NCI-H2029 treated with DMSO at 0.1 percent for 48 hours (cell line): ENCODE measurements at places on chromosomes 12 and 14.

DNA sequence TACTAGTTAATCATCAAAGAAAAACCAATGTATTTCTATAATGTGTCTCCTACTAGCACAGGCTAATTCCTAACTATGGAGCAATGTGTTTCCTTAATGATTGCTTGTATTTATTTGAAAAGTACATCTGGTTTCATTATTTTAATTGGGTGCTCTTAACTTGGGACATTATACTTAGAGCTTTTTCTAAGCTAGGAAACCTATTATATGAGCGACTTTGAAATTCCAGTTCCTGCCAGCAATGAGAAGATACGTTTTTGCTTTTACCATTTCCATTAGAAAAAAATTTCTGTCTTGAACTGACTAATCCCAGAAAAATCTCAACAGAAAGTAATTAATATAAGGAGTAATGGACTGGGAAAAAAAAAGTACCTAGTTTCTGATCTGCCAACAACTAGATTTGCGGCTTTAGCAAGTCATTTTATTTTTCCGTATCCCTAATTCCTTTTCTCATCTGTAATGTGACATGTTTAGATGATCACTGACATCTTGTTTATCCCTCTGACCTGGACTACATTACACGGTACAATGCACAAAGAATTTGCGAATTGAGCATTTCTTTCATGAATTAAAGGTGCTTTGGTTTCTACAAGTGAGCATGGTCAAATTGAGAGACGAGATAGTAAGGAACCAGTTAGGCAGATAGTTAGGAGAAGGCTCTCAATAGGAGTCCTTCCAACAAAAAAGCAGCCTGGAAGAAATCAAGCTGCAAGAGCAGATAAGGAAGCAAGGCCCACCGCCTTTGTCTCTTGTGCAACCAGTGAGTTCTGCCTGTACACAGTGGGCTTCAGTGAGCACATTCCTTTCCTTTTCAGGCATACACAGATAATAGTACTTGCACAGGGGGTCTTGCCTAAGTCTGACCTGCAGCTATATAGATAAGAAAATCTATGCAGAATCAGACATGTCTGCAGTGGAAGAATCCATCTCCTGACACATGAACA, 1765.0 kb upstream of the FLRT2 start:
- DNase-seq: no peak

DNA sequence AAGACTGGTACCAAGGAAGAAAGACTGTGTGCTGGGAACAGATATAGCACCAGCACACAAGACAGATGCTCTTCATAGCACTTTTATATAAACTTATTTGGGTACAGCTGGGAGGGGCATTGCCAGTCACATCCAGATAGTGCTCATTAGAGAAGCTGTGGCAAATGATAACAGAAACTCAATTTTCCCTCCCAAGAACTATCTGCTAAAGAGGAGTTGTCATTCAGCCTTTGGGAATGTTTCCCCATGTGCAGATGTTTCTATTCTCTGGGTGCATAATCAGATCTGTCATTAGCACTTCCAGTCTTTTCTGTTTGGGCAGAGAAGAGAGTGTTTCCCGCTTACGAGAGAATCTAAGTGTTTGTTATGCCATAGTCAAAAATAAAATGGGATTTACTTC, 714.9 kb upstream of the MDGA2 start:
- no peak for DNase-seq

DNA sequence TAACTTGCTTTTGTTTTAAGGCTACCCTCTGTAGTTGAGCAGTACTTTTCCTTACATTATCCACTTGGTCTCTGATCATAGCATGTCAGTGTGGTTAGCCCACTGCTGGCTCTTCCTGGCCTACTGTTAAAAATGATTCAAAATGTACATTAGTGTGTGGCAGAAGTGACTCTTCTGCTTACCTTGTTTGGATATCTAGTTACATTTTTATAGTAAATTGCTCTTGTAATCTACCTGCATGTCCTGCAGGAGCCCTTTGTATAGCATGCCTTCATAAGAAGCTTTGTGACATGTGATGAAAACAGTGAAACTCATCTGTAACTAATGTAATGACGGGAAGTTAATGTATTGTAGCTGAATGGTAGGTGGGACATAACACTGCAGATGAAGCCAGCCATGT, 8.1 kb downstream of the SPATS2 start:
- DNase-seq: peak; percentile 22

DNA sequence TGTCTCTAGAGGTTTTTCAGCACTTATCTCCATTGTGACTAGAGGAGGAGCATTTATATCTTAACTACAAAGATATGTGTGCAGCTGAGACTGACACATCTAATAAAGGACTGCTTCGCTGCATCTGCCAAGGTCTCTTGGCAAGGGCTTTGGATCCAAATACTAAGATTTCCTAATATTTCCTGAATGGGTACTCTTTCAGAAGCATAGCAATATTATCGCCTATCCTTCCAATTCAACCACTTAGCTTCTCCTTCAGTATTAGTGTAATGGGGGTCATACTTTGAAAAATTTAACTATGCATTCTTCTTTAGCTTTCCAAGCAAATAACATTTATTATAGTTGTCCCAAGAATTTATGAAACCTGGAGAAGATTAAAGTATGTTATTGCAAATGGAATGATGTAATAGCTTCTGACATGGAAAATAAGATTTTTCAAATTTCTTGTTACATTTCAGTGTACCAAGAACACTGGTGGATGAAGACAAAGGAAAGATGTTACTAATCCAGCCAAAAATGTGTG, 243.0 kb upstream of the PDE3A start:
- DNase-seq: no peak

- DNase-seq: no peak
Observed at GRCh38 chr14:95998656-95999055, 40.5 kb upstream of the C14orf132 start.

GRCh38 chr14:103302966-103303365, 31.1 kb upstream of the EIF5 start:
- no peak for DNase-seq

DNA sequence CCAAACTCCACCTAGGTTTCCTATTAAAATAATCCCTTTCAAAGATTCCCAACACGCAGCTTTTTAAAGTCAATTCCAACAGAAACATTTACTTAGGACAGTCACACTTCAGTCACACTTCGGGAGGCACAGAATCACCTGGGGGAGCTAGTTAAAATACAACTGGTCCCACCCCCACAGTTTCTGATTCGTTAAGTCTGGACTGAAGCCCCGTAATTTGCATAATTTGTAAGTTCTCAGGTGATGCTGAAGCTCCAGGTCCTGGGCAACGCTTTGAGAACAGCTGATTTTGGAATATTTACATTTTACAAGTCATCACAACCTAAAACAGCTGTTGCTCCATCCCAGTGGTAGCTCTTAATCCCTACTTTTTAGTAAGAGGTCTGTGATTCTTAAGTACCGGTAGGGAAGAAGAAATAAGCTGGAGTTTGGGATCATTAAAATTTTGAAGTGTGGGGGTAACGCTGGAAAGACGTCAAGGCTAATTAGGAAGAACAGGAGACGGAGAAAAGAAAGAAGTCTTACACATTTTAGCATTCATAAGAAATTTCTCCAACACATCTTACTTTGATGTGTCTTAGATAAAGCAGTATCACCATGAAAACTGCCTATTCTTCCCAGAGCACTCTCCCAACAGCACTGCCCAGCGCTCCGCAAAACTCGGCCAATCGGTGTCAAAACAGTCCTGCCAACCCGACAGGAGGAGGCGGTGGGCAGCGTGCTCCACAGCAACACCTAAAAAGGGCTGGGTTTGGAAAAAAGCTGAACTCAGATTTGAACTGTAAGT, 1.1 kb downstream of the IPO8 start:
- peak; percentile 37 for DNase-seq

GRCh38 chr12:84929501-84929900, 16.9 kb upstream of the SLC6A15 start:
- no peak for DNase-seq

GRCh38 chr12:53551889-53552291, 44.6 kb upstream of the NPFF start:
- no peak for DNase-seq

GRCh38 chr12:47560415-47560814, 145.4 kb downstream of the RPAP3 start:
- DNase-seq: no peak

- no peak for DNase-seq
Observed at GRCh38 chr14:69428289-69428998, 30.0 kb downstream of the SLC39A9 start.

DNA sequence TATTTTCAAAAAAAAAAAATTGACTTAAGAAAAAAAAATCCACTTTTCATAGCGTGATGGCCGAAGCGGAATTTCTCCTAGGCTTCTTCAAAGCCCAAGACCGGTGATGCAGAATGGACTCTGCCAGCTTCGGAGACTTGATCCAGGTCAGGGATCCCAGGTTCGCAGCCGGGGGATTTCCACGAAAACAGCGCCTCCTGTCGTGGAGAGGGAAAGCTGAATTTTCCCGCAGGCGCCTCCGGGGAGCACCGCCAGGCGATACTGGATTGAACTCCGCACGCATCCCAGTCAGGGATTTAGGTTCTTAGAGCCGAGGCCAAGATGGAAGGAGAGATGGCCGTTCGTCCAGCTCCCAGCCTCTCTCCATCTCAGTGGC, 2.1 kb downstream of the TTC6 start:
- peak; percentile 82 for DNase-seq

DNA sequence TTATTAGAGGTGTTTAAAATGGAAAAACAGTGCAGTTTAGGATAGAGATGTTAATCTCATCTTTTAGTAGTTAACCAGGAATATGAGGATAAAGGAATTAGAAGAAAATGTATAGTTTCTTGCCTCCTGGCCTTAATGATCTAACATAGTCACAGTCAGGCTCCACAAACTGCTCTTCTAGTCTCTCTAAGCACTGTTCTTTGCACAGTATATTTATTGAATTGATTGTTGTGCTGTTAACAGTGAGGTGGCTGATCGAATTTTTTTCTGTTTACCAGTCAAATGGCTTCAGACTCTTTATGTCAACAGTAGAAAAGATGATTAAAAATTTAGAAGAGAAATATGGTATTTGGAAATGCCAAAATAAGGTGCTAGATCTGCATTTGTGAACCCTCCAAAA, 37.8 kb downstream of the ATF7IP start:
- no peak for DNase-seq

DNA sequence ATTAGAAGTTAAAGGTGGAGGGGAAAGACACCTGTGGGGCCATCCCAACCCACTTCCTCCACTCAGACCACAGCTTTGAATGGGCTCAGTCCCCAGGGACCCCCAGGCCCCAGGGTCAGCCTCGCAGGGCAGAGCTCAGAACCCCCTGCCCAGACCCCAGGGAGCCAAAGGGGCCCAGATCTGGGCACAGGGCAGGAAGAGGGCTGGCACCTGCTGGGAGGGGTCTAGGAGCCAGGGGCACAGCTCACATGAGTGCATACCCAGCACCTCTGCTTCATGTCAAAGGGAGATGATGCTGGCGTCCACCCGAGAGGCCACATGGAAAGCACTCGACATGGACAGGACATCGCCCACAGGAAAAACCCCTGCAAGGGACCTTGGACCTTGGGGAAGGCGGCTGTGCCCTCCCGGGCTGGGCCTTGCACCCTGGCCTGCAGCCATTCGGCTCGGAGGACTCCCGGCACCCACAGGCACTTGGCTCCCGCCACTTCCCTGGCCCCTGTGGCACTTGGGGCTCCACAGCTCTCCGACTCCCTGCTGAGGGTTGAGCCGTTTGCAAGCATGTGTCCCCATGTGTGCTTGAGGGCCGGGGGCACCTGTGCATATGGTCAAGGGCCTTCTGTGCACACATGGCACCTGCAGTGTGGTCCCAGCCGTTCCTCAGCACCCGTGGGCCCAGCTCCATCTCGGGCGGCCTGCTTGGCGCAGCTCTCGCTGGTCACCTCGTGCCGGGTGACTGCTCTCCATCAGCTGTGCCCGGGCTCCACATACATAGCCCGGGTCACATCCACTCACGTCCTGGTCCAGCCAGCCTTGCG, 7.8 kb upstream of the AMN start:
- no peak for DNase-seq

DNA sequence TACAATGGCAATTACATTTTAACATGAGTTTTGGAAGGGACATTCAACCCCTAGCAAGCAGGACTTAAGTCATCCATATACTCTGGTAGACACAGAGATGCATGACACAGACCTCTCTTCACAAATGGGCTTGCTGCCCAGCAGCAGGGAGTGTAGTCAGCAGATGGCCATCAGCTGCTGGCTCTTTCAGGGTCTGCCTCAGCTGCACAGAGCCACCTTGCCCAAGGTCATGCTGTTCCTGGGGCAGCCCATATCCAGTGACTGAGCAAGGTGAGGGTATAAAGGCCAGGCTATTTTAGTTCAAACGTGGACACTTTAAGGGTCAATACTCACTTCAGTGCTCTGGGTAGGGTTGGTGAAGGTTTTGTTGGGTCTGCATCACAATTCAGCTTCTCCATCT, 58.3 kb upstream of the JDP2 start:
- DNase-seq: peak; percentile 1

- no peak for DNase-seq
Observed at GRCh38 chr12:89243771-89244170, 108.5 kb downstream of the DUSP6 start.

DNA sequence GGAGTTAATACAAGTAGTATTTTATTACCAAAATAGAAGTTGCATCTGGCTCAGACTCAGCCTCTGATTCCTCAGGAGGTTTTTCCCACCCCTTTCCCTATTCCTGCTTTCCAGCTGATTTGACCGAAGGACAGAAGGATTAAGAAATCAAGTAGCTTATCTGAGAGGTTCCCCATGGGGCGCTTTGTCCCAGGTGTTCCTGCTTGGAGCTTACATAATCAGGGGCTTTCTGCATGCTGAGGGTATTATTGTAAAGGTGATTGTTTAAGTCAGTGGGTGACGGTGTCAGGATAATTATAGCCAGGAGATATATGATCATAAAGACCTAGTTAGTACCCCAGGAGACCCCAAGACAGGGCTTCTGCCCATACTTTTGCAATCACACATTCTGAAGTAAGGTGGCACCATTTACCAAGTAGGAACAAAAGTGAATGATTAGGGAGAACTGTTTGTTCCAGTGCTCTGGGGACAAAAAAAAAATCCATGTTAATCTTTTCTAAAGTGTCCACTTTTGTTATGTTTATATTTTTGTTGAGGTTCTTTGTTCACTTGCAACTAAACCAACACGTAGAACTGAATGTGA, 921.3 kb downstream of the NRXN3 start:
- no peak for DNase-seq

DNA sequence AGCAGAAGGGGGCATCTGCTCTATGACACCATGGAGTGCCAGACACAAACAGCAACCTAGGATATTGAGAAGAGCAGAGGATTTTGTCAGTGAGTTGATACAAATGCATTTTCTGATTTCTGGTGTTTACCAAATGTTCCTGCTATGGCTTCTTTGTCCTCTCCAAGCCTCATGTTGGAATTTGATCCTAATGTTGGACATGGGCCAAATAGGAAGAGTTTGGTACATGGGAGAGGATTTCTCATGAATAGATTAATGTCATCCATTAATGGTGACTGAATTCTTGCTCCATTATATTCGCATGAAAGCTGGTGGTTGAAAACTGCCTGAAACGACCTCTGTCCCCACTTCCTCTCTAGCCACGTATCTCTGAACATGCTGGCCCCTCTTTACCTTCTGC, 1002.2 kb upstream of the FLRT2 start:
- DNase-seq: no peak
